ENCODE measurements at places on chromosomes 1 and 21.

- no peak for DNase-seq
Observed at GRCh38 chr1:159881622-159882526, 18.1 kb downstream of the CFAP45 start.

GRCh38 chr1:71565262-71565661 lies 484.4 kb upstream of the ZRANB2 start:
- DNase-seq, result no peak

- DNase-seq, result no peak
Observed at GRCh38 chr1:230836793-230837192, 31.5 kb downstream of the C1orf198 start.

GRCh38 chr21:33578959-33579542 lies 9.4 kb downstream of the DONSON start:
- no peak for DNase-seq

DNA sequence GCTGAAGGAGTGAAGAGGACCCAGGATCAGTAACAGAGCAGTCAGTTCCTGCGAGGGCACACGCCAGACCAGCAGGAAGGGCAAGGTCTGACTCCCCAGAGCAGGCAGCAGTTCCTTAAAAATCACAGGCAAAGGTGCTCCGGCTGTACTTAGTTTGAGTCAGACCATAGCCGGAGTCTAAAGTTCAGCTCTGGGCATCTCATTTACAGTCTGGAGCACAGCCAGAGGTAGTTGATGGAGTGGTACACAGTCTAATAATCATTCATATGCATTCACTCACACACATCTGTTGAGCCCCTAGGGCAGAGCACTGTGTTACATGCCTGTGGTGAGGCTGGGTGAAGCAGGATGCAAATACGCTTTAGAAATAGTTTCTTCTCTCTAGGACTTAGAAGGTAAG lies 7.3 kb upstream of the AMIGO1 start:
- DNase-seq, result no peak

GRCh38 chr1:215055281-215055935 lies 27.1 kb upstream of the KCNK2 start:
- no peak for DNase-seq

- no peak for DNase-seq
Observed at GRCh38 chr1:3560251-3560871, 50.9 kb downstream of the MEGF6 start.

GRCh38 chr1:28111157-28111556 lies 22.7 kb upstream of the EYA3 start:
- DNase-seq, result no peak

GRCh38 chr1:163046071-163046470 lies 23.1 kb upstream of the RGS4 start:
- DNase-seq, result no peak

DNA sequence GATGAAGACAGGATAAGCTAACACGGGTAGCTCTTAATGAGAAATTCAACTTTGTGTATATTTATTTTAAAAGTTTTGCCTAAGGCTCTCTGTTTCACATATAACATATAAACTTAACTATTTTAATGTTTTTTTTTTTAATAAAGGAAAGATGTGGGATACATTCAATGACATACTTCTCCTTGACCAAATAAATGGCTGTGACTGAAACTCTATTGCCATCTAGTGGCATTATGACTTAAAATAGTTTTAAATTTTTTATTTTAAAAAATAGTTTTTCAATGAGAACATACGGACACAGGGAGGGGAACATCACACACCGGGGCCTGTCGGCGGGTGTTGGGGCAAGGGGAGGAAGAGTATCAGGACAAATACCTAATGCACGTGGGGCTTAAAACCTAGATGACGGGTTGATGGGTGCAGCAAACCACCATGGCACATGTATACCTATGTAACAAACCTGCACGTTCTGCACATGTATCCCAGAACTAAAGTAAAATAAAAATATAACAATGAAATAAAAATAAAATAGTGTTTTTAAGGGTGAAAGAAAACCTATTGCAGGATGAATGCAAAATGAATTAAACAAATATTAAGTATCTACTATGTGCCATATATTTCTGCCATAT lies 83.4 kb downstream of the LYST start:
- DNase-seq, result no peak

DNA sequence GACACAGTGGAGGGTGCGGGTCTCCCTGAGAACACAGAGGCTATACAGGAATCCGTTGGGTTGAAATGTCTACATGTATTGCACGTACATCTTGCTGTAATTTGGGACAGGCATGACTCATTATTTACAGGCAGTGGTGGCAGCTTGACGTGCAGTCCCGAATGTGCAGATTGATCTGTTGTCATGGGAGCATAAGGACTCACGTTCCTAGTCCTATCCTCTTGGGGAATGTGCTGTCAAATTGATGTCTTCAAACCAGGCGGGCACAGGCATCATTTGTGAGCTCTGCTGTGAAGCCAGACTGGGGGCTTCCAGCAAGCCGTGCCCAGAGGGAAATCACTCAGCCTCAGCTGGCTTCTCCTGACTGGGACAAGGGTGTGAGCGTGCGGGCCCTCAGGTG lies 40.5 kb downstream of the S100B start:
- DNase-seq, result no peak

DNA sequence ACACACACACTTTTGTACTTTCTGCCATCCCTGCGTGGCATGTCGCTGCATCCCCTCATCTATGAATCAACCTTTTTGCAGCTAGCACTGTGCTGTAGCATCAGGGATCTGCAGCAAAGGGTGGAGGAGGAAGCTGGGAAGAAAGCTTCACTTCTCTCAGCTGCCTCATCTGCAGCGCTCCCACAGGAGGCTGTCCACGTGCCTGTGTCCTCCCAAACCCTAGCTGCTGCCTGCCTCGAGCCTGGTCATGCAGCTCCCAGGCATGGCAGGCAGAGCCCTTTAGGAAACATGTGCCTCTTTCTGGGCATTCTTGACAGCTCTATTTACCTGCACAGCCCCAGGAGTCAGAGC lies 262.1 kb upstream of the SGIP1 start:
- no peak for DNase-seq

- no peak for DNase-seq
Observed at GRCh38 chr1:184695023-184695422, 59.6 kb downstream of the EDEM3 start.

DNA sequence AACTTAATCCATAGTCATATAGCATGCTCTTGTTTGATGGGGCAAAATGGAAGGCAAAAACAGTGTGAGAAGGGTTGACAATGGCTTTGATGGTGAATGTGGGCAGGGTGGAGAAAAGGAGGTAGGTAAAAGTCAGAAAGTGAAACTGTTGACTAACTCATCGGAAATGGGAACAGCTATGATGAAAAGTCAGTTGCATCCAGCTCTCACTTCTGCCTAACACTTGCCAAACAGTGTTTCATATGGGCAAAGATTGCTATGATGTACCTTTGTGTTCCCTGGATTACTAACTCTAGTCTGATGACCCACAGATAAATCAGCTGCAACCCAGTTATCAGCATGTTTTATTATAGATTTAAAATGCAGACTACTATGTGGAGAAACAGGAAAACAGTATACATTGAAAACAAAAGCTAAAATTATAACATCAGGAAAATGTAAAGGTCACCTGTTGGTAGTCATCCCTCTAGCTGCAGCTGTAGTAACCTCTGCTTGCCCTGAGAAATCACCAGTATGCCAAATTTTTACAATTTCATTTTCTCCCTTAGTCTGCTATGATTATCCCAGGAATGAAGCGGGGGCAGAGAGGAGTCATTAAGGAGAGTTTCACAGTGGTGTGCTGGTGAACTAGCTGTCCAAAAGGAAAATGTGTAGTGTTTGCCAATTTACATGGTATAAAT lies 11.7 kb downstream of the TNFSF18 start:
- no peak for DNase-seq

GRCh38 chr1:32619701-32620485 lies 30.5 kb downstream of the ZBTB8OS start:
- DNase-seq, result no peak

- DNase-seq, result no peak
Observed at GRCh38 chr1:53344921-53345838, 17.3 kb upstream of the LRP8 start.

DNA sequence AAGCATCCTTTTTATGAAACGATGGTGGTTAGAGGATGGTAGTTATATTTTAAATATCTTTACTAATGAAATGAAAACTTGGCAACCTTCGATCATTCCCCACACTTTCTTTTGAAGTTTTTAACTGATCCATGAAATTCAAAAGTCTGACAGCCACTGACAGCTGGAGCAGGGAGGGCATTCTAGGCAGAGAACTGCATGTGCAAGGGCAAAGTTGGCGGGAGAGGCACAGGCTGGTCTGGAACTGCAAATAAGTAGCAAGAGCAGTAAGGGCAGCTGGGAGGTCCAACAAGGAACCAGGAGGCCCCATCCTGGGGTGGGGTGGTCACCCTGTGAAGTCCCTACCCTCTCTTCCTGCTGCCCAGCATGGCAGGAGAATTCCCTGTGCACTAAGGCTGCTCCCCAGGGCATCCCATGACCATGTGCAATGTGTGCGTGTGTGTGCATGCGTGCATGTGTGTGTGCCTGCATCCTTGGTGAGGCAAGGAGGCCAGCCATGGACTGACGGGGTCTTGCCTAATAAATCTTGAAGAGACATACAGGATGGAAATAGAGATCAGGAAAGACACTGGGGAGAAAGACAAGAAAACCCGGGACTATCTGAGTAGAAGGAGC lies 33.1 kb upstream of the FOXO6 start:
- no peak for DNase-seq

DNA sequence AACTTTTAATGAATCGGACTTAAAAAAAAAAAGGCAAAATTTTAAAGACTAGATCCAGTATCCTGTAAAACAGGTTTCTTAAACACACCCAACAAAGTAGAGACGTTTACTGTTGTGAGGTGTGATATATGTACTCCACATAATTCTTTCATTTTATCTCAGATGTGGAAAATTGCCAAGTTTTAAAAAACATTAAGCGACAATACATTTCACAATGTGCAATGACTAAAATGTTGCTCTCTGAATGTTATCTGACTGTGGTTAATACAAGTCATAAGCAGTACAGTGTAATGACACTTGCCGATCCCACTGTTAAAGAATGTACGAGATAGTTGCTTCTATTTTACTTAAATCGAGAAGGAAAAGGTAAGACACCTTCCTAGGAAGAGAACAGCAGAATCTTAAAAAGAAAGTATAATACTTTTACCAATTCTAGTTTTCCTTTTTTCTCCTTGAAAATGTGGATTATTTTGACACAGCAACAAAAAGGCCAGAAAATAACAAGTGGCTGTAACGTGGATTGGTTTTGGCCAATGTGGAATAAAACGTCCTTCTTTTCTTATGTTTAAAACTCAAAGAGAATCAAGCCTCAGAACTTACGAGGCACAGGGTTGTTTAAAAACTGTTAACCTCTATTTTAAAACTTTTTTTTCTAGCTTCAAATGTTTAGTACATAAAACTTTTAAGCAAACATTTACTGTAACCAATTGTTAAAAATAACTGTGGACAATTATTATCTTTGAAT lies 51.4 kb downstream of the TP53BP2 start:
- DNase-seq, result no peak

DNA sequence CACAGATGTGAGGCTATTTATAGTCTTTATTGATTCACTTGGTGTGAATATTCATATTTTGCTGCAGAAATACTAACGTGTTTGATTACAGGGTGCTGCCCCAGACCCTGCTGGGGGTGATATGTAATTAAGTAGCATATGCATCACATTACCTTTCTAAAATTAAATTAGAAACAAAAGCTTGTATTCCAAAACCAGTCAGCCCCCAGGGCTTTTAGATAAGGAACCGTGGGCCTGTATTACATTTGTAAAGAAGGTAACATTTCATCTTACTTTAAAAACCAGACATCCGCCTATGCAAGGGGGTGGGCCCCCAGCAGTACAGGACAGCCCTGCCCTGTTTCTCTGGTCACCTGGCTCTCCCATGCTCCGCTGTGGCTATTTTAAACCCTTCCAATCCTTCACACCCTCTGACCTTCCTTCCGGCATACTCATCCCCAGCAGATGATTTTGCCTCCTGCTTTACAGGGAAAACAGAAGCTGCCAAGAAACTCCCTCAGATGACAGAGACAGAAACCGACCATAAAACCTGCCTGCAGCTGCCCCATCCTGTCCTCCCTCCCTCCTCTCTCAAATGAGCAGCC lies 22.0 kb upstream of the KCNC4 start:
- no peak for DNase-seq

DNA sequence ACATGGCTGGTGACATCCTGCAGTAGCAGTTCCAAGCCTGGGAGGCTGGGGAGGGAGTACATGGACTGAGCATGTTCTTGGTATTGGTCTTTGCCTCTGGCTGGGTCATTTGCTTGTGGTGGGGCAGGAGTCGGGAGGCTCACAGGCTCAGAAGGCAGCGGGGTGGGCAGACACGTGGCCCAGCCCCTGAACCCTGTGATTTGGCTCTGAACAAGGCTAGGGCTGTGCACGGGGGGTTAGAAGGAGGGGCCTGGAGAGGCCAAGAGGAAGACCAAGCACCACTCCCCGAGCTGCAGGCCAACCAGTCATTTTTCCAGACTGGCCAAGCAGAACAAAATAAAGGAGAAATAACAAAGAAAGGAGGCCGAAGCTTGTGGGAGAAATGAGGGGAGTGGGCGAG lies 9.7 kb upstream of the PRELP start:
- no peak for DNase-seq

- DNase-seq, result no peak
Observed at GRCh38 chr1:3186526-3186921, 117.5 kb downstream of the PRDM16 start.

DNA sequence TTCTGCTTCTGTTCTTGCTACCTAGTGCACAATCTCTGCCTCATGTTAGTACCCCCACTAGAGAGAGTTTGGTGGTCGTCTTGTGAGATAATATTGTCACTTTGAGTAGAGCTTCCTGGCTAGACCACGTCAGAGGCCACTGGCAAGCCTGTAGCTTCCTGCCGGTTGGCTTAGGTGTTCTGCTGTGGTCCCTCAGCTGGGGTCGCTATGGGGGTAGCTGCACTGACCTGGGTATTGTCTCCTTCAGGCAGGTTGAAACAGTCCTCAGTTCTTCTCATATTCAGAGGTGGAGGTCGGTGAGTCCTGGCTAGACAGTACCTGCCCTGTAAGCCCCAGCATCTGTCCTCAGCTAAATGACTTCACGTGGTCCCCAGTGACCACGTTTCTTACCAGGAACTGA lies 86.2 kb downstream of the C1orf94 start:
- no peak for DNase-seq

DNA sequence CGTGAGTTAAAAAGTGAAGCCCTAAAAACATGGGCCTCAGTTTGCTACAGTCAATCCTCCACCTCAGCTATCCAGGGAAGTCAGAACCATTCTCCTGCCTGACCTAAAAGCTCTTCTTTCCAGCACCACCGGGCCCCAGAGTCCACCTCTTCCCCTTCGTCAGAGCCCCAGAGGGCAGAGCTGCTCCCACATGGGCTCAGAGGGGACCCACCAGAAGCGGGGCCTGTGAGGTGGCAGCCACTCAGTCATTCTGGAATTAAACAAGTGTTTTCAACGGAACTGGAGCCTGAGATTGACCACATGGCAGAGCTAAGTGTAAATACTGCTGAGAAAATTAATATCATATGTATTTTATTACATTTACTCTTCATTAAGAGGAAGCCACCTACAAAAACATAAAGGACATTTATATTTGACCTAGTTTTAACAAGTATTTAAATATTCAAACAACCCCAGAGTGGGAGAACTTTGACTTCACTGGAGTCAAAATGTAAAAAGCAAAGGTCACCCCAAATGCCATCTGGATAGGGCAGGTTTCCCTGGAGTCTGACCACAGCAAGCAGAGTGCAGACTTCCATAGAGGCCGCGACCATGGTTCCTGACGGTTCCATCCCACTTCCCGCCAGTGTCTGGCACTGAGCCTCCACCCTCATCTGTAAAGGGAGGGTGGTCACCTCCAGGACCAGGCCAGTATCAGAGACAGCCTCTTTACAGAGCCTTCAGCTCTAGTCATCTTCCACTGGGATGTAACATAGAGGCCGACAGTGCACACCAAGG lies 1.8 kb downstream of the SUMO3 start:
- no peak for DNase-seq

Data from stimulated activated CD4-positive, alpha-beta T cell treated with anti-CD3 and anti-CD28 coated beads, Interleukin-15, amount 100 ng/mL, for 1 hour (primary cell).